RPMI8226 (cell line): ENCODE measurements at places on chromosomes 6 and 20.

DNA sequence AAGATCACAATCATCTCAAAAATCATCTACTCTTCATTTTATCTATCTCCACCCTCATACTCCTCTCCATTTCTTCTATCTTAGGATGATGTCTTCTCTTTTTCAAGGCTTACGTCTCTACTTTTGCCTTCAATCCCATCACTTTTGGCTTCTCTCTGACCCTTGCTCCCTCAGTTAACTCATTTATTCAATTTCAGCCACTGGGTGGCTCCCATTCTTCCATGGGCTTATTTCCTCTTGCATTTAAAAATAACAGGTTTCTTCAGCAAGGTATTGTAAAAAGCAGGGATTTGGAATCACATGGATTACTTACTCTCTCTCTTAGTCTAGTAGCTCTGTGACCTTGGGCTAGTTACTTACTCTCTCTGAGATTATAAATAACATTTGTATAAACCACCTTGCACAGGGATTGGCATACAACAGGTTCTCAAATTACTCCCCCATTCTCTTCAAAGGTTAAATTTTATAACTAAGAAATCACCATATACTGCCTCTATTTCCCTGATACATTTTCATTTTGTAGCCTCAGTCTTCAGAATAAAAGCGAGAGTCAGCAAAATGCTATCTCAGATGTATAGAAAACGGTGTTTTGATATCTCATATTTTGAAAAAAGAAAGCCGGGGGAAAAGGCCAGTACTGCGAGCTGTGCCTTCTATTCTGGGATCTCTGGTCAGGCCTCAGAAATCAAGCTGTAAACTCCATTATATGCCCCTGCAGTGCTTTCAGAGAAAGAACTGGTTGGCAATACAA lies 5.5 kb downstream of the ZSCAN12 start:
- DNase-seq: peak; percentile 35

DNA sequence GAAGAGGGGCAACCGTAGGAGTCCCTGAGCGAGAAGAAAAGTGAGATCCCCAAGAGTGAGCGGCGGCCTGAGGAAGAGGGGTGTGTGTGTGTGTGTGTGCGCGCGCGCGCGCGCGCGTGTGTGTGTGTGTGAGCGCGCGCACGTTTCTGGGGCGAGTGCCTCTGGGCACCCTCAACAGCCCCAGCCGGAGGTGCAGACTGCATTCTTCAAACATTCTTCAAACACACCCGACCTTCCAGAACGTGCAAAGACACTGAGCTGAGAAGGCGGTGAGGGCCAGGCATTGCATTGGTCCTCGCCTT lies 76.2 kb upstream of the FOXP4 start:
- no peak for DNase-seq

DNA sequence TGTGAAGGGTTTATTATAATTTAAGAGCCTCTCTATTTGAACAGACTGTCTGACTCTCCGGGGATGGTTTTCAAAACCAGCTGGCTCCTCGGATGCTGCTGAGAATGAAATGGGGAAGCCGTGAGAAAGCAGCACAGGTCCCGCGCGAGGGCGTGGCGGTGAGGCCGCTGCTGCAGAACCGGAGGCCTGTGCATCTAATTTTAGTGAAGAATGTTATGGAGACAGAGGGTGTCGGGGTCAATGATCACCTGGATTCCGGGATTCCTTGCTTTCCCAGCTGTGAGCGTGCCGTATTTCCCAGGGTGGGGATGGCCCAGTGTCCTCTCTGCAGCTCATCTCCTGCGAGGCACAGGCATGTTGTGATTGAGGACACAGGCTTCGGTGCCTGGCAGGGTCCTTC lies 348.0 kb downstream of the CDH4 start:
- peak; percentile 35 for DNase-seq

- DNase-seq: no peak
Measured at GRCh38 chr6:110034667-110035036, 56.5 kb downstream of the GPR6 start.

DNA sequence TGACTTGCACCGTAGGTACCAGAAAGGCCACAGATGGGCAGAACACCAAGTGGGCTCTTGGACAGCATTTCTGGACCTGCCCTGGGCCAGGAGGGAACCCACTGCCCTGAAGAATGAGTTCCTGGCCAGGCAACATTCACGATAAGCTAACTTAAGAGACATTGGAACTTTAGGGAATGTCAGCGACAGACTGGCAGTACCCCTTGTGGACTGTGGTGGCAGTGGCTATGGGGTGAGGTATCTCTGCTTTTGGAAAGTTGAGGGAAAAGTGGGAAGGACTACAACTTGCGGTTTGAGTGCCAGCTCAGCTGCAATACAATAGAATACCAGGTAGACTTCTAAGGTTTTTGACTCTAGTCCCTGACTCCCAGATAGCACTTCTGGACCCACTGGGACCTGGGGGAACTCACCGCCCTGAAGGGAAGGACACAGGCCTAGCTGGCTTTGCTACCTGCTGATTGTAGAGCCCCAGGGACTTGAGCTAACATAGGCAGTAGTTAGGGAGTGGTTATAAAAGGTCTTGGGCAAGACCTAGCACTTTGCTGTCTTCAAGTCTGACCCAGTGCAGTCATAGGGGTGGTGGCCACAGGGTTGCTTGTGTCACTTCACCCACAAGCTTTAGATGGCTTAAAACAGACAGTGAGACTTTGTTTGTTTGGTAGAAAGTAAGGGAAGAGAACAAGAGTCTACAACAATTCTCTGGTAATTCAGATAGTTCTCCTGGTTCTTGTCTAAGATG lies 617.6 kb downstream of the COL12A1 start:
- no peak for DNase-seq

GRCh38 chr6:98769546-98769945 lies 64.8 kb upstream of the POU3F2 start:
- DNase-seq: peak; percentile 53

GRCh38 chr6:28553986-28554881 lies 28.6 kb downstream of the GPX5 start:
- DNase-seq: no peak

DNA sequence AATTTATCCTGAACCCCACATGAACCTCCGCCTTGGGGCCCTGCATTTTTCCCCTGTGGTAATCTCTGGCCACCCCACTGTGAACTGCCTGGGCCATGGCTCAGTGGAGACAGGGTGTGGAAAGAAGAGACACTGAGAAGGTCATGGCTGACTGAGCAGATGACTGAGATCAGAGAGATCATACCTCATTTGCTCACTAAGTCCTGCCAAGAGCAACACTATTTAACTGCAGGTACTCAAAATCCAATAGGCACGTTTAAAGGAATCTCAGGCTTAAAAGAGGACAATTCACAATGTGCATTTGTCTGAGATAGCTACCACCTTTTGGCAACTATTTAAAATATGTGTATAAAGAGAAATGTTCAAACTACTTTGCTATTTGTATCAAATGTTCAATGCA lies 305.0 kb downstream of the GMDS start:
- DNase-seq: no peak

DNA sequence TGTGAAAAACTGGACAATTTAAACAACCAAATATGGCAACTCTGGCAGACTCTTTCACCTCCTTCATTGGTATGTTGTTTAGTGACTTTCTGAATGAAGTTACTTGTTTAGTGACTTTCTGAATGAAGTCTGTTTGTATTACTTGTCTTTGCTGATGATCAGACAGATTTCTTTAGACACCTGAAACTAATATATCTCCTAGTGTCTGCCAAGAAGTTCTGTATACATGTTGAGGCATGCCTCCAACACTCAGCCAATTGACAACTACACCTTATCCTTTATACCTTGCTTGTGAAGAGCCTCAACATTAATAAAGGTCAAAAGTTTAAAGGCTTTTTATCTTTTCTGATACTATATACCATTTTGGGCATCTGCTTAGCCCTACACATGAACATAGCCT lies 725.4 kb upstream of the EPHA7 start:
- DNase-seq: no peak

- no peak for DNase-seq
Measured at GRCh38 chr6:53192682-53193188, 44.1 kb upstream of the GCM1 start.

DNA sequence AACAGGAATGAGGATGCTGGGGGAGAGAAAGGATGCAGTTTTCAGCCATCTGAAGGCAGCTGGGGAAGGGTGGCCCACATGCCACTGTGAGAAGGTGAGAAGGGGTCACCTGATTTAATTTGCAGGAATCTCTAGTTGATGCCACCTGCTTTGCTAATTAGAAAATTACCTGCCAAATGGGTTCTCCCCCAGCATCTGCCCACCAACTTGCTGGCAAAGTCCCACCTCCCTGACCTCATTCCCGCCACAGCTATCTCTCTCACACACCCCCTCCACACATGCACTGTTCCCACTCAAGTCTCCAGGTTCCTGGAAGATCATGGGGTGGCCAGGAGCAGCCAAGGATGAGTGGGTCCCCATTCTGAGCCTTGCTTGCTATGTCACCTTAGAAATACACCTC lies 70.7 kb downstream of the LRFN2 start:
- DNase-seq: no peak

- no peak for DNase-seq
Measured at GRCh38 chr6:32187009-32187709, 2.8 kb downstream of the PBX2 start.

DNA sequence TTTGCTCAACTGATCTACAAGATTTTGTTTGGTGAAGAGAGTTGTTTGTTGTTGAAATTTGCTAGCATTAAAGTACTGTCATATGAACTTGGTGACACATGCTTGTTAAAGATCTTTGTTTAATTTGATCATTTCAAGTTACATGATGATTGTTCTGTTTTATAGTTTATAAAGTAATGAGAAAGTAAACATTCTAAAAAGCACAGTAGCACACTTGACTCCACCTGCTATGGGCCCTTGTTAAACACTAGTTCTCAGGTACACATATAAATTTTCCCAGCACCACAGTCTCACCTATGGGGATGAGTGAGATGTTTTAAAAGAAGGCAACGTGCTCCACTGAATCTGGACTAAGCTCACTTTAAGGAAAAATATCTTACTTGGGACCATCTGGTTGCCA lies 14.1 kb downstream of the MCHR2 start:
- DNase-seq: no peak

DNA sequence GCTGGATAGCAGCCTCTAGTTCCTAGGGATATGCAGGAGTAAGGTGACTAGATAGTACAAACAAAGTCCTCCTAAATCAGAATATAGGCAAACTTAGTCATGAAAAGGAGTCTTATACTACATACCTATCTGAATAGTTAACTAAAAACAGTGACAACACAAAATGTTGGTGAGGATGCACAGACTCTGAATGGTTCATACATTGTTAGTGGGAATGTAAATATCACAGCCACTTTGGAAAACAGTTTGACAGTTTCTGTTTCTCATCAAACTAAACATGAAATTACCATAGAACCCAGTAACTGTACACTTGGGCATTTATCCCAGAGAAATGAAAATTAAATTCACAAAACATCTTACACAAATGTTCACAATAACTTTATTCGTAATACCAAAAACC lies 17.2 kb downstream of the NFS1 start:
- DNase-seq: no peak

- DNase-seq: no peak
Measured at GRCh38 chr6:2197177-2197671, 48.2 kb downstream of the GMDS start.

- peak; percentile 99 for DNase-seq
Measured at GRCh38 chr6:30781743-30782424, 37.5 kb upstream of the IER3 start.

- DNase-seq: no peak
Measured at GRCh38 chr6:14518515-14519217, 401.1 kb downstream of the CD83 start.

DNA sequence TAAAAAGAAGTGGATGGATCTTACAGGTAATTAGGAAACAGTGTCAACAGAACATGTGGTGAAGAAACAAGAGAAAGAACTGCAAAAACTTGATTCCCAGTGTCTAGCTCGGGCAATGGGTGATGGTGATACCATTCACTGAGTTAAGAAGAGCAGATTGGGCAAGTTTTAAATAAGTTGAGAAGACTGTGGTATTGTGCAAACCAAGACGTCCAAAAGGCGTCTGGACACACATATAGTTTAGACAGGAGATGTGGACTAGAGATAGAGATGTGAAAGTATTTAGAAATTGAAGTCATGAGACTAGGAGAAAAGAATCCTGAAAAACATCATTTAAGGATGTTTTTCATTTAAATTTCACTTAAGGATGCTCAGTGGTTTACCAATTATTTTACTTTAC lies 53.9 kb downstream of the CDK19 start:
- DNase-seq: no peak

DNA sequence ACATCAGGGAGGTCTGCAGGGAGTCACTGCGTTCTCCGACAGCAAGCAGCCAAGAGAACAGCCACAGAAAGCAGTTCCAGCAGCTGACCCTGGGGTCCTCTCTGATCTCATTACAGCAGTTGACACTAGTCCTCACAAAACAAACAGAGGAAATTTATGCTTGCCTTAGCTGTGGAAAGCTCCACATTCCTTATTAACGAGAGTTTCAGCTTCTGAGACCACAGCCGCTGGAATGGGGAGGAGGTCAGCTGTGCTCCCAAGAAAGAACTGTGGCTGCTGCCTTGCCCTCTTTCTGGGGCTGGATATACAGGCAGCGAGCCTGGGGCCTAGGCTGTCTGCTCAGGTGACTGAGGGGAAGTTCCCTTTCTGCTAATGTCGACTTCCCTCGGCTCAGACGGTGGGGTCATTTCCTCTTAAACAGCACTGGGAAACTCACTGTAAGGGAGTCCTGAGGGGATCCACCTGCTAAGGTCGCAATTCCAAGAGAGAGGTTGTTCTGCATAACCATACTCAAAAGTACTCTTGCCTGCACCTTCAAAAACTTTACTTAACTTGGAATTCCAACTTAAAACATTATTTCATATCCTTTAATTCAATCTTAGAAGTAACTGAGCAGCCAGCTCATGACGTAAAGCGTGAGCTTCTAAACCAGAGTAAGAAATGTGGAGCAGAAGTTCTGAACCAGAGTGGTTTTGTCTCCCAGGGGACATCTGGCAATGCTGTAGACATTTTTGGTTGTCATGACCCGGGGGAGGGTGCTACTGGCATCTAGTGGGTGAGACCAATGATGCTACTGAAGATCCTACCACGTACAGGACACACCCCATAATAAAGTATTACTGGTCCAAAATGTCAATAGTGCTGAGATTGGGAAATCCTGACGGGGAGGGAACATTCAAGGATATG lies 80.3 kb downstream of the BACH2 start:
- DNase-seq: no peak

- no peak for DNase-seq
Measured at GRCh38 chr6:12132351-12133222, 120.5 kb downstream of the HIVEP1 start.

- no peak for DNase-seq
Measured at GRCh38 chr6:5412663-5413062, 151.3 kb downstream of the FARS2 start.
